ENCODE measurements at places on chromosomes 6 and 20. TPM values are rescaled to one million over a fixed set of nuclear protein-coding genes. Genes with fewer than 3 reads are reported as not detected.

The PTP4A1 gene
- total RNA-seq: 31.3 TPM

GRCh38 chr6:84228198-84228543 lies 728 bp upstream of the CEP162 start:
- DNase-seq: no peak

GRCh38 chr6:18039481-18039880 lies 52.0 kb upstream of the KIF13A start:
- DNase-seq: no peak

GRCh38 chr6:17469006-17469832 lies 75.8 kb downstream of the CAP2 start:
- DNase-seq: no peak

DNA sequence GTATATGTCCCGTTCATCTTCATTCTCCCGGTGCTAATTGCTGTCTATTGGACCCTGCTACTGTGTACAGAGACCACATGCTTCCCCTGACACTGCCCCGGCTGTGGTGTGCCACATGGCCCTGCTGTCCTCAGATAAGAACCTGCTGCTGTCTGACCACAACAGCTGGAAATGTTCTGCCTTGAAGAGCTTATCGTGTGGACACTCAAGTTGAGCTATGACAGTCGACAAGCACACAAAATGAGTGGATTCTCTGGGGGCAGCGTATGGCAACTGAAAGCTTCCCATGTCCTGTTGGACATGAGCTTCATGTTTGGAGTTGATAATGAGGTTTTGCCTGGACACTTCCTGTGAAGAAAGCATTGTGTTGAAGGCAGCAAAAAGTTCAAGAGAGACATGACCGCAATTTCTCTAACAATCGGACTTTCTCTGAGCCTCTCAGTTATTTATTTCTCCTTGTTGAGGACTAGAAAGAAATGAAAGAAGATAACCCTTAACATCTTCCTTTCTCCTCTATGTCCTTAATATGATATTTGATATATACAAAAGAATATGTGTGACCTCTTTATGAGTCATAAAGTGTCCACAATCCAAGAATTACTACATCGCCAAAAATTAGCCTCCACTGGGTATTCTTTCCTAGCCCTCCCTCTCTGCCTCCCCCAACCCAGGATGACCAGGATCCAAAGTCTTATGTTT lies 187.1 kb upstream of the TCF21 start:
- DNase-seq: no peak

GRCh38 chr6:45803071-45803470 lies 212.6 kb downstream of the CLIC5 start:
- no peak for DNase-seq

GRCh38 chr20:23515250-23515939 lies 24.5 kb downstream of the CST8 start:
- no peak for DNase-seq

GRCh38 chr6:116099036-116099435 lies 1.6 kb upstream of the NT5DC1 start:
- no peak for DNase-seq

DNA sequence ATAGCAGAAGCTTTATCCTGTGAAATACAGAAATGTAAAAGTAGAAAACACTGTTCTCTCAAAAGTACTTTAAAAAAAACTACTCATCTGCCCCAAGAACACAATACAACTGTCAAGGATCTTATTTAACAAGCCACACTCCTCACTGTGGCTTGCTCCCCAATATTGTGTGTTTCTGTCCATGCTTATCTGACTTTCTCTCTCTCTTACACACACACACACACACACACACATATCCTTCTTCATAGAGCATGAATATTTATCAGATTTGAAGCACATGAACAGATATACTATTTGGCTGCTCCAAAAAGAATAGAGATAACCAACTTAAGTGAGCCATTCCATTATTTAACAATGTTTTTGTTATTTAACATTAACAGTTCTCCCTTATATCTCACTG lies 3.6 kb upstream of the PHIP start:
- no peak for DNase-seq

GRCh38 chr20:32518593-32519380 lies 66.3 kb downstream of the NOL4L start:
- DNase-seq: peak; percentile 72

DNA sequence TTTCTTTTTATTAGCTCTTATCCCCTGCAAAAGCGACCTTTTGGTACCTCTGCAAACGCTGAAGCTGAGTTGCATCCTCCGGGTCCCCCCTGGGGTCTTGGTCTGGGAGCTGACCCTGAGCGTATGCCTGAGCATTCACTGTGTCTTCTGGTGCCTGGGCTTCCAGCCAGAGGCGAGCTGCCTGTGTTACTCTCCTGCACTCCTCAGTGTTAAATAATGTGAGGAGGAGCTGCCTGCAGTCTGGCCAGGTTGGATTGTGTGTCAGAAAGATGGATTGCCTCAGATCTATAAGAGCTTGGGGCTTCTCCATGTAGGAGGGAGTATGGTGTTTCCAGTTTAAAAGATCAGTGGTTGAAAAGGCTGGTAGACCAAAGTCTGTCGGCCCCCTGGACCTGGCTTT lies 8.7 kb upstream of the GMPR start:
- no peak for DNase-seq

GRCh38 chr20:13494019-13494418 lies 144.7 kb downstream of the TASP1 start:
- DNase-seq: no peak

GRCh38 chr20:62230276-62230675 lies 8.0 kb upstream of the OSBPL2 start:
- no peak for DNase-seq

The COQ3 gene
- 7.8 TPM for total RNA-seq

DNA sequence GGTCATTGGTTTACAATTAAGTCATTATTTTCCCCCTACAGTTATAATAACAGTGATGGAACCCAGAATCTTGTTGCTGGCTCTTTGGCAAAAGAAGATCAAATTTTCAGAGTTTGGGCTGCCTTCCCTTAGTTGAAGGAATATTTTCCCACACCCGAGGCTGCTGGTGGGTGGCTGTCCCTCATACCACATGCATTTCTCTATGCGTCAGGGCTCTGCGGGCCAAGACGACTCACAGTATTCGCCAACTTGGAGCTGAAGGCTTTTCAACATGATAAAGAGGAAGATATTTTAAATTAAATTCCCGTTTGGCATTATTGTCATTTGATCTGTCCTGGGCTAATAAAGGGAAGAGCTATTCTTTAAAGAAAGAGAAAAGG lies 102.2 kb upstream of the SASH1 start:
- DNase-seq: no peak

DNA sequence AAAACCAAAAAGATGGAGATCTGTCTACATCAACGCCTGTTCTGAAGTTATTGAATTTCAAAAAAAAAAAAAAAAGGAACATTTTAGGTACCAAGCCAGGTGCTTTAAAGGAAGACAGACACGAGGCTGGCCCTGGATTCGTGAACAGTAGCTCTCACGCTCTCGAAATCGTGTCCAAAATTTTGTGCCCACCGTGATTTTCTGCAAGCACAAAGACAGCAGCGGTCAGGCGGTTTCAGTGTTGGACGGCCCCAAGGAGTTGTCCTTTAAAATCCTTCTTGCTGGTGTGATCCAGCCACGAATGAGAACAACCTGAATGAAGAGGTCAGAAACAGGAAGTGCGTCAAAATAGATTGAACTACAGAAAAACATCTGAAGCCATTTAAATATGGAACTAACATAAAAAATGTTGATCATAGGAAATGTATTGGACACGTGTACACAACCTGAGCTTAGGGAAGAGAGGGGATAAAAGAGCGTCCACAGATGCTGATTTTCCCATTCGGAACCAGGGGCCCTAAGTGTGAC lies 78.2 kb downstream of the THBS2 start:
- DNase-seq: no peak

DNA sequence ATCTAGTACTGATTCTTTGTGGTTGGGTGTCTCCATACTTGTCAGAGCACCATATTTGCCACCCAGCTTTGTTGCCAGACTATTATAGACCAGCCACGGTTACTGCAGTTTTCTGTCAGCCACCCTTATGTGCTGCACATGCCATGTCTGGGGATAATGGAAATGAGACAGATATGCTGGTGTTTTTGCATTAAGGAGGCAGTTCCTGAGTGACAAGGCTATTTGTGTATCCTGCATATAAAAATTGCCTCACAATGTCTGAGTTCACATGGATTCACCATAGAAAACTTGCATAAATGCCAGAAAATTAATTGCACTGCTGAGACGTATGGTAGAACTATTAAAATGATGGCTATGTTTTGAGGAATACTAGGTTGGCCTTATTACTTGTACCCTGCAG lies 51.8 kb downstream of the NKAIN2 start:
- no peak for DNase-seq

- DNase-seq: no peak
Measured at GRCh38 chr20:58596750-58597248, 54.3 kb upstream of the STX16 start.

The ABHD12 gene
- 20.8 TPM for total RNA-seq

GRCh38 chr6:151900256-151900655 lies 92.8 kb downstream of the ESR1 start:
- DNase-seq: no peak

The GPR63 gene
- total RNA-seq: 18.2 TPM

DNA sequence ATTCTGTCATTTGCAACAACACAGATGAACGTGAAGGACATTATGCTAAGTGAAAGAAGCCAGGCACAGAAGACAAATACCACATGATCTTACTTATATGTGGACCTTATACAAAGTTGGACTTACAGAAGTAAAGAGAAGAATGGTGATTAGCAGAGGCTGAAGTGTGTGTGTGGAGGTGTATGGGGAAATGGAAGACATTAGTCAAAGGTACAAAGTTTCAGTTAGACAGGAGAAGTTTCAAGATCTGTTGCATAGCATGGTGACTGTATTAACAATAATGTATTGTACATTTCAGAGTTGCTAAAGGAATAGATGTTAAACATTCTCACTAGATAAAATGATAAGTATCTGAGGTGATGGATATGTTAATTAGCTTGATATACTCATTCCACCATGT lies 348.3 kb upstream of the PRND start:
- DNase-seq: no peak

DNA sequence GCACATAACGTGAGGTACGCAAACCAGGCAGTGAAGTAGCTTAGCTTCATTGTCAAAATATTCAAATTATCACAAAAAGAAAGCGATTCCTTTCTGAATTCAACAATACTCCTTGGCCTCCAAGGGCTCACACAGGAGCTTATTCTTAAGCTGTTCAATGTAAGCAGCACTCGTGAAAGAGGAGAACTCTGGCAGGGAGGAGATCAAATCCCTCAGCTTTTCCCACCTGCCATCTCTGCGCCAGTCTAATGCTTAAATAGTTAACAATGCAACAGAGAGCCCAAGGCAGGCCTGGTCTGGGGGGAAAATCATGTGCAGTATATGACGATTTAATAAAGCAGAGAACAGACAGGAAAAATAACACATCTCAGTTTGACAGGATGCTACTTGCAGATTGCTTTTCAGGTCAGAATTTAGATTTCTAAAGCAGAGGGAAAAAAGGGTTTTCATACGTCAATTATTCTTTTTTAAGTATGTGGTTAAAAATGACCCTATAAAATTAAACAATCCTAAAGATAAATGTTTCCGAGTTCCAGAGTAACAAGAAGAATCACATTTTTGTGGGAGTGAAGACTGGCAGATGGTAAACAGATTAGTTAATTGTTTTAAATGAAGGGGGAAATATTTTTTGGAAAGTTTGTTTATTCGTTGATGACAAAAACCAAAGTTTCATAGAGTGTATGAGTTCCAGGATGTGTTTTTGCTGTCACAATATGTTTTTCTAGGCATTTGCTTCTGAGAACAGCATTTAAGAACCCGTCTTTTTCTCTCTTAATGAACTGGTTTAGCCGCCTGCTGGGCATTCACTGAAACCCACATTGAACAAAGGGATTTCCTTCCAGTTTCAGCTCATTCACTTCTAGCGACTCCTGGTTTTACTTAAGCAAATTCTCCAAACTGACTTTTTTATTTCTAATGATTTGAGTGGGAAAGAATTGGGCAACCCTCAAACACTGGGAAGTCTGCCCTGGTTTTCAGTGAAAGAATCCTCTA lies 45.9 kb downstream of the PLAGL1 start:
- peak; percentile 87 for DNase-seq

DNA sequence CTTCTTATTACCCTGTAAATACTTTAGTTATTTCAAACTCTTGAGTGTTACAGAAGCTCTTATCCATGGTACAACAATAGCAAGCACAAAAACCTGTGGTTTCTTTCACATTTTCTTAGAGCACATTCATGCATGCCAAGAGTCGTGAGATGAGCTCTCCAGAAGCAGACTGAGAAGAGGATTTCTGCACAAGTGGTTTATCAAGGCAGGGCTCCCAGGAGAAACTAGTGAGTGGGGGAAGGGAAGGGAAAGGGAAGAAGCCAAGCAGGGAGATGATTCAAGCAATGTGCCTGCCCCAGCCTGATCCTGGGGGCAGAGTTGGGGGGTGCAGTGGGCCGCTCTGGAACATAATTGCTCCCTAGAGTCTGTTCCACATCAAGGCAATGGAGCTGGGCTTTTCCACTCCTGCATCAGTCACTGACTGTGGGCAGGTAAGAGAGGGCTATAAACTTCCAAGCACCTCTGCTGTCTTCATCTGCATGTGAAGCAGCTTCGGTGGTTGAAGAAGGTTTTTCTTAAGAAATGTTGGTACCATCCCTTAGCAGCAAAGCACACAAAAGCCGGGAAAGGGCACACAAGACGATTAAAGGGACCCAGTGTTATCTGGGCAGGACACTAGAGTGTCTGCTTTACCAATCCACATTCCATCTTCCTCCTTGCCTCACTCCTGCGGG lies 152.1 kb downstream of the PLCB4 start:
- peak; percentile 28 for DNase-seq
